T-cell (primary cell): ENCODE measurements at places on chromosomes 13 and 19. TPM values are rescaled to one million over a fixed set of nuclear protein-coding genes. Genes with fewer than 3 reads are reported as not detected.

LYPD5 gene
- total RNA-seq: 0.70 TPM

DNA sequence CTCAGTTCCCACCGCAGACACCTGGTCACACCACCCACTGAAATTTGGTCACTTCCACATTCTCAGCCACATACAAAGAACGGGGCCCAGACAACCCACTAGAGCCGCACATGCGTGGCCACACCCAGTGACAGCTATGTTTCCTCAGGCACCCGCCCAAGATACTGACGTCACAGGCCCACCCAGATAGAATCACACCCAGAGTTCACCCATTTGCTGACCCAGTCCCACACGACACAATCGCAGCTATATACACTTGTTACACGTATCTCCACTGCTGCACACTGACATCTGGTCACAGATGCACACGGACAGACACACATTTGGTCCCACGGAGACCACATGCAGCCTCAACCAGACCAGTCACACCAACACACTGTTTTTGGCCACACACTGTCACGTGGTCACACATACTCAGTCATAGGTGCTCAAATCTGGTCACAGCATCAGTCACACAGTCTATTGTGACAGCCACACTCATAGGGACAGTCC is 2.9 kb downstream of the NUMBL start:
- peak; percentile 28 for DNase-seq
- H3K4me1 ChIP-seq: peaks cover 6% of the 10 kb centered on the region
- no peak overlapping the region for H3K27ac ChIP-seq
- H3K4me3 ChIP-seq: no peak overlapping the region
- no peaks in the 10 kb centered on the region for H3K27me3 ChIP-seq
- peaks cover 4% of the 10 kb centered on the region for H3K36me3 ChIP-seq

- H3K27ac ChIP-seq: no peak overlapping the region
- H3K36me3 ChIP-seq: no peaks in the 10 kb centered on the region
- H3K27me3 ChIP-seq: no peaks in the 10 kb centered on the region
- no peak overlapping the region for H3K4me3 ChIP-seq
- DNase-seq: no peak
- peaks cover 7% of the 10 kb centered on the region for H3K4me1 ChIP-seq
Observed at GRCh38 chr19:11736696-11737095, 2.0 kb downstream of the ZNF823 start.

FCER2 gene
- total RNA-seq: 1.5 TPM

DNA sequence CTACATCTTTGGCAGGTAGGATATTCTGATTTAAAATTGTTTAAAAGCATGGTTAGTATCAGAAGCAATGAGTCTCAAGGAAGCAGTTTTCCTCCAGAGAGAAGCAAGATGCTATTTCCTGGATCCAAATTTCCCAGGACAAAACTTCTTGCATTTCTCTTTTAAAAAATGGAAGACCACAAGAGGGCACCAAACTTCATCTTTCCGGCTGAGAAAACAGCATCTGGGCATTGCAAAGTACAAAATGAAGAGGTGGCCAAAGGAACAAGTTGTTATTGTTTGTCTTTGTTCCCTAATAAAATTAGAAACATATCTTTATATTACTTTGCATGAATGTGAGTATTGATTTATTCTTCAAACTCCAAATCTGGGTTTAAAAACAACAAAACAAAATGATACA is 60.0 kb upstream of the LRCH1 start:
- no peaks in the 10 kb centered on the region for H3K27me3 ChIP-seq
- no peaks in the 10 kb centered on the region for H3K4me1 ChIP-seq
- H3K36me3 ChIP-seq: no peaks in the 10 kb centered on the region
- DNase-seq: no peak

DNA sequence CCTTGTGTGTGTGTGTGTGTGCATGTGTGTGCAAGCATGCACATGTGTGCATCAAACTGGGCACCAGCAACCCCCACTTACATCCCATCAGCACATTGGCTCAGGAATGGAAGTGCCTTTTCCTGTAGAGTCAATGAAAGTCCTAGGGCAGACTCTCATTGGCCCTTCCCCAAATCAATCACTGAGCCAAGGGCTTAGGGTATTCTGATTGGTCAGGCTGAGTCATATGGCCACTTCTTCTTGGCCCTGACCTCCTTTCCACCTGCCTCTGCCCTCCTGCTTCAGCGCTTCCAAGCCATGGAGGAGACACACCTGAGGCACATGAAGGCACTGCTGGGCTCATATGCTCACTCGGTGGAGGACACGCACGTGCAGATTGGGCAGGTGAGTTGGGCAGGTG is 20.9 kb downstream of the FCHO1 start:
- H3K4me1 ChIP-seq: no peaks in the 10 kb centered on the region
- no peaks in the 10 kb centered on the region for H3K27me3 ChIP-seq
- no peak overlapping the region for H3K4me3 ChIP-seq
- no peak overlapping the region for H3K27ac ChIP-seq
- H3K36me3 ChIP-seq: peaks cover 27% of the 10 kb centered on the region
- no peak for DNase-seq

DNA sequence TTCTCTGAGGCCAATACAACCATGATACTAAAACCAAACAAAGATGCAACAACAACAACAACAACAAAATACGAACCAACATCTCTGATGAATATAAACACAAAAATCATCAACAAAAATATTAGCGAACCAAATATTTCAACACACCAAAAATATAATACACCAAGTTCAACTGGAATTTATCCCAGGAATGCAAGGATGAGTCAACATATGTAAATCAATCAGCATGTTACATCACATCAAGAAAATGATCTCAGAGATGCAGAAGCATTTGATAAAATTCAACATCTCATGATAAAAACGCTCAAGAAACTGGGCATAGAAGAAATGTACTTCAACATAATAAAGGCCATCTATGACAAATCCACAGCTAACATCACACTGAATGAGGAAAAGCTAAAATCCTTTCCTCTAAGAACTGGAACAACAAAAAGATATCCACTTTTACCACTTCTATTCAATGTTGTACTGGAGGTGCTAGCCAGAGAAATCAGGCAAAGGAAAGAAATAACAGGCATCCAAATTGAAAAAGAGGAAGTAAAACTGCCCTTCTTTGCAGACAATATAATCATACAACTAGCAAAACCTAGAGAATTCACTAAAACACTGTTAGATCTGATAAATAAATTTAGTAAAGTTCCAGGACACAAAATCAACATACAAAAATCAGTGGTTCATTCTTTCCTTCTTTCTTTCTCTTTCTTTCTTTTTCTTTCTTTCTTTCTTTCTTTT is 2448.7 kb upstream of the PCDH20 start:
- no peak overlapping the region for H3K27ac ChIP-seq
- H3K4me1 ChIP-seq: no peaks in the 10 kb centered on the region
- no peaks in the 10 kb centered on the region for H3K27me3 ChIP-seq
- H3K36me3 ChIP-seq: no peaks in the 10 kb centered on the region
- H3K4me3 ChIP-seq: no peak overlapping the region

- no peaks in the 10 kb centered on the region for H3K27me3 ChIP-seq
- no peak for DNase-seq
- H3K27ac ChIP-seq: no peak overlapping the region
- no peaks in the 10 kb centered on the region for H3K36me3 ChIP-seq
- H3K4me1 ChIP-seq: no peaks in the 10 kb centered on the region
Observed at GRCh38 chr13:105569816-105570215, 965.6 kb downstream of the EFNB2 start.

DNA sequence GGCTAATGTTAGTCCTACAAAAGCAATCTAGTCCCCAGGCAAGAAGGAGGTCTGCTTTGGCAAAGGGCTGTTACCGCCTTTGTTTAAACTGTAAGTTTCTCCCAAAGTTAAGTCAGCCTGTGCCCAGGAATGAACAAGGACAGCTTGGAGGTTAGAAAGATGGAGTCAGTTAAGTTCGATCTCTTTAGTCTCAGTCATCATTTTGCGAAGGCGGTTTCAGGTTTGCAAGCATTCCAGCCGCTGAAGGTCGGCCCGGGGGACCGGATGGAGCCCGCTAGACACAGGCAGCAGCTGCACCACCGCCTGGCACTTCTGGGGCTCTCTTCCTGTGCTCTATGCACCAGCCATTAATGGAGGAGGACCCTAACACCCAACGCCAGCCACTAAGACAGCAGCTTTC is 91.3 kb downstream of the STK24 start:
- H3K4me1 ChIP-seq: peaks cover 69% of the 10 kb centered on the region
- H3K36me3 ChIP-seq: peaks cover 10% of the 10 kb centered on the region
- H3K4me3 ChIP-seq: no peak overlapping the region
- no peak for DNase-seq

DNA sequence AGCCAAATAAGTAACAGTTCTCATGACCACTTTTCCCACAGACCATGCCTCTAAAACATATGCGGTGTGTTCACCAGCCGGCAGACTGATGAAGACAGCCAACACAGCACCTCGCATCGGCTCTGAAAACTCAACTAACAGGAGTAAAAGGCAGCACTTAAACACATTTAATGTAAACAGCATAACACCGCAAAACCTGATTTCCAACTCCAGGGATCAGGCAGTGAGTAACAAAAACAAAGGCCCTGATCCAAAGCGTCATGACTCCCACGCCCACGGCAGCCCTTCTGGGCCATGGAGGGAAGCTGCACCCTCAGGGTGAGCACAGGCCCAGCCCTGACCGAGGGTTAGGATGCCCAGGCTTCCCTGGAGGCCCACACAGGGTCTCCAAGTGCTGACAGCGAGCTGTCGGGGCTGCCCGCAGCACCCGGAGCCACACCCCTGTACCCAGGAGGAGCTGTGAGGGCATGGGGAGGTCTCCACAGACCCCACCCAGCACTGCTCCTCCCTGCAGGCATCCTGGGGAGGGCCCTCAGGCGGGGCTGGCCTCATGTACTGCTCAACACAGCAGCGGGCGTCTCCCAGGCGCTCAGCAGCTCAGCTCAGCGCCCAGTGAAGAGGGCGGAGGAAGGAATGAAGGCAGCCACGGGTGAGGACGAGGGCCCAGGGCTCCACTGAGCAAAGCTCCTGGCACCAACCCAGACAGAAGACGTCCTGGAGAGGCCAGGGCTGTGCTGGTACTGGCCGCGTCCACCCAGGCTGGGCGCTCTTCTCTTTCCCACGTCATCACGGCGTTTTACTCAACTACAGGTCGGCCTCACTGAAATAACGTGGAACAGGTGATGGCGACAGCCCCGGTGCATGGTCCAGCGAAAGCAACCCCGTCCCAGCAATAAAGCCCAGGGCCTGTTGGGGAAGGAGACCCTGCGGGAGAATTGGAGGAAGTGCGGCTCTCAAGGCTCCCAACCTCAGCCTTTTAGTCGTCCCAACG is 53.7 kb downstream of the RASA3 start:
- peak; percentile 13 for DNase-seq
- peaks cover 20% of the 10 kb centered on the region for H3K4me1 ChIP-seq
- no peaks in the 10 kb centered on the region for H3K27me3 ChIP-seq
- H3K4me3 ChIP-seq: no peak overlapping the region
- peak overlapping the region; percentile 14 for H3K27ac ChIP-seq

GRCh38 chr13:27280009-27280656 is 9.5 kb downstream of the RASL11A start:
- no peak for DNase-seq
- H3K27me3 ChIP-seq: no peaks in the 10 kb centered on the region
- H3K4me1 ChIP-seq: no peaks in the 10 kb centered on the region
- no peaks in the 10 kb centered on the region for H3K36me3 ChIP-seq
- H3K27ac ChIP-seq: no peak overlapping the region

EPS8L1 gene
- 1.2 TPM for total RNA-seq

MED16 gene
- 105 TPM for total RNA-seq

TEKTIP1 gene
- 9.3 TPM for total RNA-seq

DNA sequence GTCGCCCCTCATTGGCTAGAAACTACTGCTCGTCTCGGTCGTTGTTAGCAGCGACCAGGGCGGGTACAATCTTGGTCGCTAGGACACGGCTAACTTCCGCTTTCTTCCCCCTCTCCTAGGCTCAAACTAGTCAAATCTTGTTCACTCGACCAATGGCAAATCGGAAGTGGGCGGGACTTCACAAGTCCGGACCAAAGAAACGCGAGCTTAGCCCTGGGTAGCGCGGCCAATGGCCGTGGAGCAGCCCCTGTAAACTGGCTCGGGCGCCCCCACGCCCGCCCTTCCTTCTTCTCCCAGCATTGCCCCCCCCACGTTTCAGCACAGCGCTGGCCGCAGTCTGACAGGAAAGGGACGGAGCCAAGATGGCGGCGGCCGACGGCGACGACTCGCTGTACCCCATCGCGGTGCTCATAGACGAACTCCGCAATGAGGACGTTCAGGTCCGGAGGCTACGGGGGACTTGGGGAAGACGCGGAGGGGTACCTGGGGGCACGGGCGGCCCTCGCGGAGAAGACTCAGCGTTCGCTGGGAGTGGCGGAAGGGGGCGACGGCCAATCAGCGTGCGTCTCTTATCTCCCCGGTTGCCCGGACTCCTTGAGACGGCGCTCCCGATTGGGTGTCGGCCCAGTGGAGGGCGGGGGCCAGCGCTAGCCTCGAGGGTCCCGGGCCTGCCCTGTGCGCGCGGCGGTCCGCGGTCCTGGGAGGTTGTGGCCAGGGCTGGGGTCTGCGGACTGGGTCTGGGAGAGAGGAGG is at the start of gene PPP2R1A:
Gene PPP2R1A, plus strand, starts transcription at position 318 of the 752 bp plus-strand sequence. Its CDS starts 45 bp downstream, at position 363.
- peaks cover 12% of the 10 kb centered on the region for H3K4me1 ChIP-seq
- DNase-seq: peak; percentile 95
- peak within 1 kb of the TSS; percentile 96 for H3K27ac ChIP-seq
- peak within 1 kb of the TSS; percentile 90 for H3K4me3 ChIP-seq
- H3K27me3 ChIP-seq: no peaks in the 10 kb centered on the region

DNA sequence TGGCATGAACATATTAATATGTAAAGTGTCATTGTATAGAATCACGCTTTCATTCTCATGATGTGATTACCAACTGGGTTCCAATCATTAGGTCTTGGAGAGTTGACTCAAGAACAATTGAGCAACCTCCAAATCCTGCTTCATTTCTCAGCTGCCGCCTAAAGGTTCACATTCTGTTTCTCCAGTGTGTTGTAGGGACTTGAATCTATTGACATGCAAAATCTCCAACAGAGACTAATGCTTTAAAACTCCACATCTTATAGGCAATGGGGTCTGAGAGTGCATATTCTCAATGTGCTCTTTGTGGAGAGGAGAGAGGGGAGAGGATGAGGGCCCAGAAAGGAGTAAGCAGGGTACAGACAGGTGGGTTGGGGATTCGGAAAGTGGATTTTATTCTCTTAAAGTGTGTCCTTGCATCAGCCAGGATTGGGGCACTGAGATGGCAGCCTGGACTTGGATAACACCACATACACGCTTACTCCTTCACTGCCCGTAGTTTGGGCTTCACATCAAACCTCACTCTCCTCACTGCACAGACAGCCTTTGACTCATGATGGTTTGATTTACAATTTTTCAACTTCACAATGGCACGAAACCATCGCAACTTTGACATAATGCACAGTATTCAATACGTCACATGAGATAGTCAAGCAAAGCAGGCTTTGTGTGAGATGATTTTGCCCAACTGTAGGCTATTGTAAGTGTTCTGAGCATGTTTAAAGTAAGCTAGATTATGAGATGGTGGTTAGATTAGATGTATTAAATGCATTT is 241.3 kb upstream of the IRS2 start:
- no peaks in the 10 kb centered on the region for H3K27me3 ChIP-seq
- H3K27ac ChIP-seq: no peak overlapping the region
- H3K4me1 ChIP-seq: no peaks in the 10 kb centered on the region
- no peak for DNase-seq

DNA sequence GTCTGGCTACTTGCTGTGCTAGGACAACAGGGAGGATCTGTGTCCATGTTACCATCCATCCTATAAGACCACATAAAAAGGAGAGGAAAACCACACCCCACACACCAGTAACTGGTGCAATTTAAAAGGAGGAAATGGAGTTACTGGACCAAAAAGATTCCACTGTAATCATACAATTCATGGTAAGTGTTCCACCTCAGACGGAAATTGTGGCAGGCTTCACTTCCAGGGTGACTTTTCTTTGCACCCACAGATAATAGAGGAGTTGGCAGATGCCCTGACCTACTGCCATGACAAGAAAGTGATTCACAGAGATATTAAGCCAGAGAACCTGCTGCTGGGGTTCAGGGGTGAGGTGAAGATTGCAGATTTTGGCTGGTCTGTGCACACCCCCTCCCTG is 2.4 kb downstream of the AURKC start:
- H3K4me1 ChIP-seq: no peaks in the 10 kb centered on the region
- no peak for DNase-seq
- no peaks in the 10 kb centered on the region for H3K36me3 ChIP-seq
- no peak overlapping the region for H3K4me3 ChIP-seq
- no peak overlapping the region for H3K27ac ChIP-seq
